NCI-H1930 (cell line): ENCODE measurements at places on chromosomes 11 and 22.

DNA sequence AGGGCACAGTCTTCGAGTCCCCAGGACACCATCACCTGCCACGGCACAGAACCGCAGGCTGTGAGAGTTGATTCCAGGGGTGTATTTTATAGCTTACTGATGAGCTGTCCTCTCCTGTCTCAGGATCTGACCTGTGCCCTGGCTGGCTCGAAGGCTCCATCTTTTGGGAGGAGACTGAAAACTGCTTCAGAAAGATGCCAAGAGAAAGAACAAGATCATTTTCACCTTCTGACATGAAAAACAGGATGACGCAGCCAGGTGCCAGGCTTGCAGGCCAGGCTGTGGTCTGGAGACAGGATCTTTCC is 2.2 kb downstream of the MRGPRD start:
- no peak for DNase-seq

DNA sequence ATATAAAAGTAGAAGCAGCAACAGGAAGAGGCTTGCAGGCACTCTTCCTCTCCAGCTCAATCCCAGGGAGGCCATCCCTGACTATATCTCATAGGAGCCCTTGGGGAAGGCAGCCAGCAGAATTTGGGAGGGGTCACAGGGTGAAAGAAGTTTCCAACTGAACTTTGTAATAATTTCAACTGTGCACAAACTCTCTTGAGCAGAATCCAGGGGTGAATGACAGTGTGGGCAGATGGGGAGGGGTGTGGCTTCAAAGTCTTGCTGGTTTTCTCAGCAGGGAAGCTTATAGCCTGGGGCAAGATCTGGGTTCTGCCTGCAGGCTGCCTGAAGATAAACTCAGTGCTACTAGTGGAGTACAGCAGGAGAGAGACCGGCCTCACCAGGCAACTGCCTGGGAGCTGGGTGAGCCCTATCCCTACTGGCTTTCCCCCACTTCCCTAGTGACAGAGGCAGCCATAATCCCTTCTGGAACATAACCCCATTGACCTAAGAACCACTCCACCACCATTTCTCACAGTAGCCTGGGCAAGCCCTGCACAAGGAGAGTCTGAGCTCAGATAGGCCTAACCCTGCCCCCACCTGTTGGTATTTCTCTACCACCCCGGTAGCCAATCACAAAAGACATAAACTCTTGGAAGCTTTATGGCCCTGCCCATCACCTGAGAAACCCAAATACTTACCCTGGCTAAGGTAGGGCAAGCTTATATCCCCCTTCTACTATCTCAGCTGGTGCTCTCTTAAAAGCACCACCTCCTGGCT is 17.8 kb upstream of the TTC12 start:
- no peak for DNase-seq

DNA sequence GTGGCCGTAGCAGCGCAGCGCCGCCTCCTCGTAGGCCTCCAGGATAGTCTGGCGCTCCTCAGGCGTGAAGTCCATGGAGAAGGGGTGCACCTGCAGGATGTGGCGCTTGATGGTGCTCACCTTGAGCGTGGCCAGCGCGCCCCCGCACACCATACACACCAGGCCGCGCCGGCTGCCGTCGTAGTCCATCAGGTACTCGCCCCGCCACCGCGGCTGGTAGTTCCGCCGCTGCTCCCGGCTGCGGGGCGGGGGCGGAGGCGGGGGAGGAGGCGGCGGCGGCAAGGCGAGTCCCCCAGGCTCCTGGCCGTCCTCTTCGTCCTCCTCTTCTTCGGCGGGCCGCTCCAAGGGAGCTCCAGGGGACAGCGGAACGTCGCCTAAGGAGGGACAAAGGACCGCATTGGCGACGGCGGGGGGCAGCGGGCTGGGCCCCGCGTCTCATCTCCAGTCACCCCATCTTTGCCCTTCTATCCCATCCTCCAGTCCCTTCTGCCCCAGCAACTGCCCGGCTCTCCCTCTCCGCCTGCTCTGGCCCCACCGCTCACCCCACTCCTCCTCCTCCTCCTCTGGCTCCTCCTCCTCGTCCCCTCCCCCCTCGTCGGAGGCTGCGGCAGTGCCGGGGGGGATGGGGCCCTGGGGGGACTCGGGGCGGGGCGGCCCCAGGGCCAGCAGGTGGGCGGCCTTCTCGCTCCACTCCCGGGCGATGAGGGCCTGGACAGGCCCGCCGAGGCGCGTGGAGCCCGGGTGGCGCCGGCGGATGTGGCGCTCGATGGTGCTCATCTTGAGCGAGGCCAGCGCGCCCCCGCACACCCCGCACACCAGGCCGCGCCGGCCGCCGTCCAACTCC is 4.9 kb downstream of the ZFTA start:
- DNase-seq, result no peak

GRCh38 chr11:2187280-2187707 is 15.7 kb upstream of the TH start:
- no peak for DNase-seq

DNA sequence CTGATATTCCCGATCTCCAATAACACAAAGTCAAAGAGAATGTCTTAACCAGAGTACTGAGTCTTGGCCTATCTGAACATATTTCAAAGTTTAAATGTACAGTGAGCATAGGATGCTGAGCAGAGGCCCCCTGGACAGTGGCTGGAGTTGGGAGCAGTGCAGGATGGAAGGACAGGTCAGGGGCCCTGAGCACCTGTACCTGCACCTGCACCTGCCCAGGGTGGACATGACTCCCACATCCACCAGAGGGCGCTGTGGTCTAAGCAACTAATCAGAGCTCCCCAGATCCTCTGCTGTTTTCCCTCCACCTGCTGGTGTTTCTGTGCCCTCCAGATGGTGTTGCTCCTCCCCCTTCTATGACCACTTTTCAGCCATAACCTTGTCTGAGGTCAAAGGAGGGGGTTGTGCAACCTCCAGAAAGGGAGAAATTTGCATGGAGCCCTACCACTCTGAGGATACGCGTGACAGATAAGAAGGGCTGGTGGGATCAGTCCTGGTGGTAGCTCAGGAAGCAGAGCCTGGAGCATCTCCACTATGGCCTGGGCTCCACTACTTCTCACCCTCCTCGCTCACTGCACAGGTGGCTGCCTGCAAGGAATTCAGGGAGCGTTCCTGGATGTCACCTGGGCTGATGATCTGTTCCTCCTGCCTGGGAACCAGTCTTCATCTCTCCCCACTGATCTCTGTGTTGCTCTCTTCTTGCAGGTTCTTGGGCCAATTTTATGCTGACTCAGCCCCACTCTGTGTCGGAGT is 49.1 kb upstream of the VPREB1 start:
- peak; percentile 32 for DNase-seq

GRCh38 chr11:104366321-104366734 is 202.4 kb upstream of the PDGFD start:
- no peak for DNase-seq

DNA sequence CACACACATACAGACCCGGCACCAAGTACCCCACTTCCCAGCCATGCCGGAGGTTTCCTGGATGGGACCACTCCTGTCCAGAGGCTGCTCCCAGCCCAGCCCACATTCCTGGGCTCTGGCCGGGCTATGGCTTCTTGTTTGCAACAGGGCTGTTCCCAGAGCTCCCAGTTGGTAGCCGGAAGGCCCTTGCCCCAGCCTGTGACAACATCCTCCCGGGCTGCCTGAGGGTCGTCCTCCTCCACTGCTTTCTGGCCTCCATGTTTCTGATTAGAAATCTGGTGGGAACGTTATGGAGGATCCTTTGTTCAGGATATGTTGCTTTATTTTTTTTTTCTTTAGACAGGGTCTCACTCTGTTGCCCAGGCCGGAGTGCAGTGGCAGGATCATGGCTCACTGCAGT is 952 bp upstream of the CYP2D6 start:
- DNase-seq, result no peak

DNA sequence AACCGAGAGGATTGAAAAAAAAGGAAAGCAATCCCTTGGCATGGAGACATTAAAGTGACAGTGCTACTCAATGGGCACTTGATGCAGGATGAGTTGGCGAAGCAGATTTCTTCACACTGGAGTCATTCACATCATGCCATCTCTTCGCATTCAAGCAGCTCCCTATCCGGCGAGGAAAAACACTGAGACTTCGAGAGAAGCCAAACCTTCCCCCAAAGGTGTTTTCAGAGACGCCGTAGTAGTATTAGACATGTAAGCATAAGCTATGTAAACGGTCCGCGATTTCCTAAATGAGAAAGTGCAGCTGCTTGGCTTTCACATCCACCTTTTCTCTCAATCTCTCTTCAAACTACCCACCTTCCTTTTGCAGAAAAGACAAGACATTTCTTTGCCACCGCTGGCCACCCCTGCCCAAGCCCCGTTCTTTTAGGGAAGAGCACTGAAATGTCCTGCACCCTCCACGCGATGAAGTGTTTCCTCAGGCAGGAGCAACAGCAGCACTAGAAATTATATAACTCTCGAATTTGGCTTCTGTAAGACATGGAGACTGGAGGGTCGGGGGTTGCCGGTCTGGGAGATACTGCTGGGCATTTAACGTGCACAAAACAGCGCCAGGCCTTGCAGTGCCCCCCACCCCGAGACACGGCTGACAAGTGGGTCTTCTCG is at the start of gene DLG2:
Gene DLG2 (minus strand): TSS at position 13 of the 666 bp plus-strand sequence.
- DNase-seq, result no peak

DNA sequence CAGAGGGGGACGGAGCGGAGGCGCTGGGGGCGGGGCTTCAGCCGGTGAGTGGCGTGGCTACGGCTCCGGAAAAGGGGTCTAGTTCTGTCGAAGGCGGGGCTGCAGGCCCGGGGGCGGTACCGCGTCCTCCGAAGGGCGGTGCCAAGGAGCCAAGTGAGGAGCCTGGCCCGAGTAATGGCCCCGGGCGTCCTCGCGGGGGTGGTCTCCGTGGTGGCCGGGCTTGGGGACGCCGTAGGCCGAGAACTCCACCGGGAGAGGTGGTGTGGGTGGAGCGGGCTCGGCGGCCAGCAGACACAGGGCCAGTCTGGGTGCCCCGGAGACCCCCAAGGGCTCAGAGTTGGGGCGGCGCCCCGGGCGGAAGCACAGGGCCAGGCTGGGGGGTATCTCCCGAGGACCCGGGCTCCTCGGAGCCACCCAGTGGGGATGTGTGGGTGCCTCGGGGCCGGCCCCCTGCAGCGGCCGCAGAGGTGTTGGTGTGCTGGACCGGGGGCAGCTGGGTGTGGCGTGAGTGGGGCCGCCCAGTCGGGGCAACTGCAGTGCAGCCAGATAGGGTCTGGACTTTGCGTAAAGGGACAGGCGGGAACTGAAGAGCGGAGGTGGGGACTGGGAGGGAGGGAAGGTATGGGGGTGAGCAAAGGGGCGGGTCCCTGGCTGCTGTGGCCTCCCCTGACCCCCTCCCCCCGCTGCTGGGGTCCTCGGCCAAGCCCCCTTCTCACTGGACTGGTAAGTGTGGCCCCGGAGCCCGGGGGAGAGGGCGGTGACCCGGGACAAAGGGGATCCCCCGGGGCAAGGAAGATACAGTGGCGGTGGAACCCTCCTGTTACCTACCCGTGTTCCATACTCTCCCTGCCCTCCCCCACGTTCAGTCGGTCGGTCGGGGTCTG is 838 bp downstream of the FKBP2 start:
- DNase-seq, result no peak

- DNase-seq, result no peak
These were observed 18.4 kb upstream of the TMEM191C start for GRCh38 chr22:21448627-21449416.

- peak; percentile 72 for DNase-seq
These were observed at the start of gene TRIM44 for GRCh38 chr11:35662649-35663407. Gene TRIM44 (plus strand): TSS chr11:35662775. CDS start chr11:35663112, 337 bp downstream.

DNA sequence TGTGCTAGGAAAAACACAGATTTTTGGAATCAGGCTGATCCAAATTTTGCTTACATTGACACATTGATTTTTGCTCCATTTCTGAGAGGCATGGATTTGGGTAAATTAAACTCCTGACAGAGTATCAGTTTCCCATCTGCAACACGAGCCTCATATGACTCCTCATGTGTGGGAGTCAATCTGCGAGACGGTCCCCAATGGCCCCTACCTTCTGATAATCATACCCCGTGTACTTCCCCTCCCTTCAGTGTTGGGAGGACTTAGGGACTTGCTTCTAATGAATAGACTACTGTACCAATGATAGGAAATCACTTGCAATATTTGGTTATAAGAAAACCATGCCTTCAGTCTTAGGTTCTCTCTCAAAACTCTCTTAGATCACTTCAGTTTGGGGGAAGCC is 302.7 kb downstream of the ETS1 start:
- DNase-seq, result no peak

DNA sequence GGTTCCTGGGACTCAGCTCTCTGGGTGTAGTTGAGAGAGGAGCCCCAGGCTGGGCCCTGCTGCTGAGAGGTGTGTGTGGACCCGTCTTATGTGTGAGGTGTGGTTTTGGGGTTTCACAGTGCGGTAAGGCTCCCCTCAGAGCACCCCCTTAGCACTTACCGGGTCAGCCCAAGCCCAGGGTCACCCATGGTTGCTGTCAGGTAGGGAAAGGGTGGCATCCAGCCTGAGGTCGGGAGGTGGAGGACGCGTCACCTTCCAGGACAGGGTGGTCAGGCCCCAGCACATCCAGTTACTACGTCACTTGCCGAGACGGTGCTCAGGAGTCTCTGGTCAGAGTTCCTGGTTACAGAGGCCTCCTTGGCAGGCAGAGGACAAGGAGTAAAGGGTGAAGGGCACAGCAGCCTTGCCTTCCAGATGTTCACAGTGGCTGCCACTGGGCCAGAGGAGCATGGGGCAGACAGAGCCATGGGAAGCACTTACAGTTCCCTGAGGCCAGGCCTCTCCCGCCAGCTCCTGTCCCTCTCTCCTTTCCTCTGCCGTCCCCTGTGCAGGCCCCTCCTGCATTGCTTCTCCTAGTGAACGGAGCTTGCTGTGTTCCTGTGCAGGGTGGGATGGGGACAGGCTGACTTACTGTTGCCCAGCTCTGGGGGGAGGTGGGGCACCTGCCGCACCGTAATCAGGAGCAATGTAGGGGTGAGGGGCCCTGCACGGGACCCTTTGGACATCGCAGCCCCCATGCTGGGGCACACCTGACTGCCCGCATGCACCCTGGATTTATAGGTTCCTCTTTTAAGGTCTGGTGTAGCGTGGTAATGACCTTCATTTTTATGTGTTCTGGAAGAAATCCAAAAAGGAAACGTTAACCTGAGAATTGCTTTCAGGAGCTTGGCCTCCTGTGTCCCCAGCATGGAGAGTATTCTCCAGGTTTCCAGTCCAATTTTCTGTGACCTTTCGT is 285.9 kb downstream of the TBC1D22A start:
- no peak for DNase-seq

- DNase-seq, result no peak
These were observed 132.7 kb upstream of the CADM1 start for GRCh38 chr11:115636753-115637527.

- DNase-seq, result no peak
These were observed 64.0 kb downstream of the PARVA start for GRCh38 chr11:12441231-12441861.

DNA sequence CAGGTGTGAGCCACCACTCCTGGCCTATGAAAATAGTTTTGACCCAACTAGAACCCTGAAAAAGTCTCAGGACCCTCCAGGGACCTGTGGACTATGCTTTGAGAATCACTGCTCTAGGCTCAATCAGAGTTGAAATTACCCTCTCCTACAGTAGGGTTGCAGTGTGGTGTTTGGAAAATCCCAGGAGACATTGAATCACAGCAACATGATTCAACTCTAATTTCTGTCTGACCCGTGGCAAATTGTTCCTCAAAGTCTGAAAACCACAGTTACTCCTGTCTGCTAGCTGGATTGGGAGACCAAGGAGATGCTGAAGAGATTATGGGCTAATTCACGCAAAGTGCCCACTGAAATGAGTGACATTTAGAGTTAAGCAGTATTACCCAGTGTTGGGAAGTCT is 5.4 kb upstream of the MTMR3 start:
- DNase-seq, result no peak

GRCh38 chr11:128934926-128935325 is 7.7 kb downstream of the TP53AIP1 start:
- DNase-seq, result no peak
